ENCODE measurements at places on chromosomes 11 and 22.

GRCh38 chr22:22882033-22882717, 5.4 kb upstream of the IGLL5 start:
- peak; percentile 36 for DNase-seq

DNA sequence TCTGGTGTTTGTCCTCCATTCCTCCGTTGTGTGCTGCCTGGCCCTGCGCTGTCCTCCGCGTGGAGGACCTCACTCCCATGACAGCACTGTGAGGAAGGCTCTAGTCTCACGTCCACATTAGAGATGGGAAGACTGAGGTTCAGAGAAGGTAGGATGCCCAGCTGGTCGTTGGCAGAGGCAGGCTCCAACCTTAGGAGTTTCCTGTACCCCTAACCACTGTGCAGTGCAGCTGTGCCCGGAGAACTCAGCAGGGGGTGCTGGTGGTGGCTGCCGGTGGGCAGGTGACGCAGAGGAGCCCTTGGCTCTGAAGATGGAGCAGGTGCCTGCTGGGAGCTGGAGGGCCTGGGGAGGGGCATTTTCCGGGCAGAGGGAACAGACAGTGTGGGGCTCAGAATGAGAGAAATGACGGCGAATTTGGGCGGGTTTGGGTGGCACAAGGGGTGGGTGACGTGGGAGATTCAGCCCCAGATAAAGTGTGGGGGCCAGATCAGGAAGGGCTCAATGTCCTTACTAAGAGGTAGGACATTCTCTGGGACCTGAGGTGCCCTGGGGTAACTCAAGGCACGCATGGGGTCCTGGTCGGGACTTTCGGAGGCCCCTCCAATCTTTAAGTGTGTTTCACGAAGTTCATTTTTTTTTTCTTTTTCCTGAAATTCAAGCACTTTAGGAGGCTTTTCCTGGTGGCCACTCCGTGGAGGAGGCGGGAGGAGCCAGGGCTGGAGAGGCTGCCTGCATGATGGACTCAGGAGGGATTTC, 535.0 kb downstream of the TBC1D22A start:
- DNase-seq = no peak

DNA sequence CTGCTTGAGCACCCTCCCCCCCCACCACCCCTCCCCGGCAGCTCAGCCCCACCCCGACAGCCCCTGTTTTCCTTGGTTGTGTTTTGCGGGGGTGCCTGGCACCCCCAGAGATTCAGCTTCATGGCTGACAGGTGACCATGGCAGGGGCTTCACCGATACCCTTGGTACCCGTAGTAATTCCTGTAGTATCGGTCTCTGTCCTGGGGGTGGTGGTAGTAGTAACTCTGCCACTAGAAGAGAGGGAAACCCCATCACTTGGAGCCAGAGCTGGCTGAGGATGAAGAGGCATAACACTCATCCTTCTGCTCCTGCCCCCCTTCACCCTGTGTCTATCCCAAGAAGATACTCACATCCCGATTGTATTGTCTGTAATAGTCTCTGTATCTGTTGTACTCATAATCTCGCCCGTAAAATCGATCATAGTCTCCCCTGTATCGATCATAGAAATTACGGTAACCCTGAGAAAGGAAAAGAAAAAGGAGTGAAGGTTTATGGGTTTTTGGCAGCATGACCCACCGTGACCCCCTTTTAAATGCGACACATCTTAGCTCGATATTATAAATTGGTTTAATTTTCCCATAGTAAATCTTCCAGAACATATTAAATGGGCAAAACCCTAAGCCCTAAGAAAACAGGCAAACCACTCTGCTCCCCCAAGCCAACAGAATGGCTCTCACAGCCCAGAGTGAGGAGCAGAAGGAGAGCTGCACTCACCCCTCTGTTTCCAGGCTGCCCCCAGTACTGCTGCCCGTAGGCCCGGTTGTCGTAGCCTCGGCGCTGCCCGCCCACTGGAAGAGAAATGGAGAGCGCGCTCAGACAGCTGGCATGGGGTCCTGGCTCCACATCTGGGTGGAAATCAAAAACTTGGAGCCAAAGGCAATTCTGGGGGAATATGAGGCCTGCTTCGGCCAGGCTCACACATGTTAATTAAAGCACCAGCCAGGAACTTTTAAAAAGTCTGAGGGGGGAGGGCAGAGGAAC, 8.0 kb downstream of the GNG3 start:
- no peak for DNase-seq

- peak; percentile 61 for DNase-seq
Observed at GRCh38 chr22:32202539-32203180, 2.2 kb downstream of the RFPL2 start.

- no peak for DNase-seq
Observed at GRCh38 chr11:102719620-102720277, 5.0 kb downstream of the MMP8 start.

DNA sequence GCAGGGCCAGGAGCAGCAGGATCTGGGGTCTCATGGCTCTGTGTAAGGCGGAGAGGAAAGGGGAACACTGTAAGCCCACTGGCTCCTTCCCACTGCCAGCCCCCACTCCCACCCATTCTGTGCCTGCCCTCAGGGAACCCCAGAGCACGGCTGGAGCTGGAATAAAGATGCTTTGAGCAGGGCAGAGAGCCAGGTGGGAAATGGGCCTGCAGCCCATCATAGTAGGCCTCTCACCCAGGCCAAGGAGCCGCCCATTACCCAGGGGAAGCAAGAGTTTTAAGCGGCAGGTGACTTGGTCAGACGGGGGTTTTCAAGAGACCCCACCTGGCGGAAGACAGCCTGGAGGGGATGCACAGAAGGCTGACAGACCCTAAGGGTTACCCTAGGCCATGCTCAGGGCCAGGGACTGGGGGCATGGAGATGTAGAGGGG, 4.6 kb downstream of the LRRC32 start:
- no peak for DNase-seq

DNA sequence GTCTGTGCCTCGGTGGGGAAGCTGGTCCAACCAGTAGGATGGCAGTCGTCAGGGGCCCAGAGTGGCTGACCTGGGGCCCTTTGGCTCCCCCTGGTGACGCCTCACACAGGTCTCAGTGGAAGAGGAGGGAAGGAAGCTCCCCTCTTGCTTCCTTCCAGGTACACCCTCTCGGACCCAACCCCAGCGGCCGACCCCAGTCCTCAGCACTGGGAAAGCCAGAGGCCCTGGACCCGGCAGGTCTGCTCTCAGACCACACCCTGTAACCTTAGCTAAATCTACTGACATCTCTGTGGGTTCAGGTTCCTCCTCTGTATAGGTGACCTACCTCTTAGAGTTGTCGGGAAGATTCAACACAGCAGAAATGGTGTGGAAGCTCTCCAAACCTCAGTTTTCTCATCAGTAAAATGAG, 3.4 kb upstream of the SCUBE1 start:
- DNase-seq = no peak

DNA sequence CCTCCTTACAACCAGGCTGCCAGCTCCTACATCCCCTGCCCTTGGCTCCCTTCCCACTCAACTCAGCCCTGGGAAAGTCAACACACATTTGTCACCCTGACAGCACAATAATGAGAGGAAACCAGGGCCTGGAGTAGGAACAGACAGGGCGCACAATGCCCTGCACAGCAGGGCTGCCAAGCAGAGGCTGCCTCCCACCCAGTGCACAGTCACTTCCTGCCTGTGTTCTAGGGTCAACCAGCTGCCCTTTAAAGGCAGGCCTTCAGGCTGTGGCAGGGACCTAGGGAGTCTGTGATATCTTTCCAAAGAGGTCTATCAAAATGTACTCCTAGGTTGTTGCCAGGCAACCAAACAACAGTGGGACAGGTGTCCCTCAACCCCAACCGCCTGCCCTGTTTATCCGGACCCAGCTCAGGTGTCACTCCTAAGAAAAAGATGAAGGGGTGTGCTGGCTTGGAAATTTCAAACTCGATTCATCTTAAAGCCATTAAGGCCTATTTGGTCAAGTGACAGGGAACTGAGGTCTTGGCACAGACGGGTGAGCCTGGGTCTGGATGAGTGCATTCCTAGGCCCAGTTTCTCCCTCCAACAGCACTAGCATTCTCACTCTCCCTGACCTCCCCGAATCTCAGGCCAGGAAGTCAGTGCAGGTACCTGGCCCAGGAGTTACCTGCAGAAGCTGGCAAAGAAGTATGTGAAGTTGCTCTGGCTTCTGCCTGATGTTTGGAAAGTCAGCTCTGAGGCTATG, 110.3 kb upstream of the PITPNB start:
- no peak for DNase-seq

- no peak for DNase-seq
Observed at GRCh38 chr11:46414879-46415278, 23.3 kb upstream of the CHRM4 start.

DNA sequence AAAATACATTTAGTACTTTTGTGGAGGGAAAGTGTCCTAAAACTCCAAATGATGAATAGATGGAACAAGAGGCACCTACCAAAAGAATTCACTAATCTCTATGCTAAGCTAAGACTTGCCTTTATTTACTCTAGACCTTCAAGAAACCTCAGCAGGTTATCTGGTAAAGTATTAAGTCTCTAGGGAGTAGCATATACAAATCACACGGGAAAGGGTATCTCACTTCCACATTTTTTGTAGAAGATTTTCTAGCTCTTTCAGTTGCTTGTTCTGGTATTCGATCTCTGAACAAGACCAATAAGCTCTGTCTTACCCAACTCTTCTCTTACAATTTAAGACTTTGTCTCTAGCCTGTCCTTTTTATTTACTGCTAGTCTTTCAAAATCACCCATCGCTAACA, 18.1 kb upstream of the CADM1 start:
- DNase-seq = no peak

- no peak for DNase-seq
Observed at GRCh38 chr11:78533399-78533798, 41.3 kb downstream of the NARS2 start.

DNA sequence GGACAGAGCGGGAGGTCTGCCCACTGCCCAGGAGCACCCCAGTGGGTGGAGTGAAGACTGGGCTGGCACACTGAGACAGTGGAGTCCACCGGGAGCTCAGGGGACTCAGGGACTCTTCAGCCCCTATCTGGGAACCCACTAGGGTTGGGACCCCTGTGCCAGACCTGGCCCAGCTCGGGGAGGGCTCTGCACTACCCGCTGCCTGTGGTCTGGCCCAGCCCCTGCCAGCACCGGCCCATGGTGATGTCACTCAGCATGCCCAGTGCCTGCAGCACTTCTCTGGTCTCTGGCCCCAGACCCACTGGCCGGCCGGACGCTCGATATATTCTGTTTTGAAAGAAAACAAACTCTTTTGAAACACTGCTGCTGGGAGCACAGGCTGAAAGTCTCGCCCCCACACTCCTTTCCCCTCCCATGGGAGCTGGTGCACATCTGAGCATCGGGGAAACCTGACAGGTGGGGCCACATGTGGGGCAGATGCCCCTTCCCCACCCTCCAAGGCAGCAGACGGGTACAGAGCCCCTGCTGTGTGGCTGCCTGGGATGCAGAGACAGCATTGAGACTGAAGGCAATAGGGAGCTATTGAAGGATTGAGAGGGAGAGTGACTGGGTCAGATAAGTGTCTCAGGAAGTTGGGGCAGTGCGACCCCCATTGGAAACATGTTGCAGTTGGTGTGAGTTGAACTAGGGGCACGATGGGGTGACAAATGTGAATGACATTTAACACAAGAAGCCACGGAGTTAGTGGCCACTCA, 62.9 kb downstream of the MYEOV start:
- DNase-seq = no peak

- no peak for DNase-seq
Observed at GRCh38 chr11:68099474-68100405, 21.4 kb downstream of the CHKA start.
